LHCN-M2 (cell line): ENCODE measurements at places on chromosomes 3 and 15. TPM values are rescaled to one million over a fixed set of nuclear protein-coding genes. Genes with fewer than 3 reads are reported as not detected.

Gene IMPG2
- 0.19 and 0.23 TPM in 2 replicates for total RNA-seq

DNA sequence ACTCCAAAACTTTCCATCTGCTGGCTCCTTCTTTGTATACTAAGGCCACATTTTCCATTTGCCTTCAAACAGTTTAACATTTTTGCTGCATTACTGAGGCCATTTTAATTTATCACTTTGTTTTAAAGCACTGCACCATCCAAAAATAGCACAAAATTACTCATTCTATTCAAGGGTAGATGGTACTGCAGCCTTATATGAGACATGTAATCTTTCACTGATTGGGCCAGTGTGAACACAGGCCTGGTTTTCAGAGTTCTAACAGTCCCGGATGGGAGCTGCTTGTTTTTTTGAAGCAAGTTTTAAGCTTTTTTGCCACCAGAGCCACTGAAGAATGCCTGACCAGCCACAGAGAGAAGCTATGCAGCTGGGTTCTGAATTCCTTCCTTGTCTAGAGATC is 172.3 kb upstream of the TSC22D2 start:
- peak; percentile 82 for DNase-seq

DNA sequence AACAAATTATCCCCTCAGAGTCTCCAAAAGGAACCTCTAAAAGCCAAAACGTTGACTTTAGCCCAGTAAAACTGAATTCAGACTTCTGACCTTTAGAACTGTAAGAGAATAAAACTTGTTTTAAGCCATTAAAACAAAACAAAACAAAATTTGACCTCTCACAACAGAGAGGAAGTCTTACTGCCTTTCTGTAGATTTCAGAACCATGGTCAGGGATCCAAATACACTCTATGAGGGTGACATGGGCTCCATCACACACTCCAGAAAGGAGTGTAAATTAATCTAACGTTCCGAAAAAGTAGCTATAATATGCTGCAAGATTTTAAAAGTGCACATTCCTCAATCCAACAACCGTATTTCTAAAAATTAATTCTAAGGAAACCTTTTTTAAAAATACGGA is 19.2 kb upstream of the RPL14 start:
- no peak for DNase-seq

DNA sequence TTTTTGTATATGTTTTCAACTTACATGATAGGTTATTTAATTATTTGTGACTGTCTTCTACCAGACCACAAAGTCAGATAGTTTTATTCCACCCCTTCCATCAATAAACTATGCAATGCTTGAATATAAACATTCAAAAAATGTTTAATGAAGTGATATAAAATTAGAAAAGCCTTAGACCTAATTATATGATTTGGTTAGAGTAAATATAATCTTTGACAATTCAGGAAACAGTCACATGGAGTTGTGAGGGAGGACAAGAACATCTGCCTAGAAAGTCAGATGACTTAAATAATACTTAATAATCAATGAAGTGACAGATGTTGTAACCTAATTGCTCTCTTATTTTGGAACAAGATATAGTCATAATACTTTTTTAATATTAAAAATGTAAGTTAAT is 710.3 kb downstream of the ZBBX start:
- no peak for DNase-seq
